ENCODE measurements at places on chromosomes 13 and 19.

- no peak for DNase-seq
- no peaks in the 10 kb centered on the region for H3K27me3 ChIP-seq
- no peak overlapping the region for H3K4me3 ChIP-seq
- H3K36me3 ChIP-seq: no peaks in the 10 kb centered on the region
- peaks cover 9% of the 10 kb centered on the region for H3K4me1 ChIP-seq
These were observed 100.7 kb downstream of the SERP2 start for GRCh38 chr13:44474122-44474910.

GRCh38 chr13:43805071-43805468 lies 18.3 kb upstream of the ENOX1 start:
- no peak for DNase-seq
- no peaks in the 10 kb centered on the region for H3K4me1 ChIP-seq
- H3K27ac ChIP-seq: no peak overlapping the region
- no peak overlapping the region for H3K4me3 ChIP-seq
- no peaks in the 10 kb centered on the region for H3K36me3 ChIP-seq

DNA sequence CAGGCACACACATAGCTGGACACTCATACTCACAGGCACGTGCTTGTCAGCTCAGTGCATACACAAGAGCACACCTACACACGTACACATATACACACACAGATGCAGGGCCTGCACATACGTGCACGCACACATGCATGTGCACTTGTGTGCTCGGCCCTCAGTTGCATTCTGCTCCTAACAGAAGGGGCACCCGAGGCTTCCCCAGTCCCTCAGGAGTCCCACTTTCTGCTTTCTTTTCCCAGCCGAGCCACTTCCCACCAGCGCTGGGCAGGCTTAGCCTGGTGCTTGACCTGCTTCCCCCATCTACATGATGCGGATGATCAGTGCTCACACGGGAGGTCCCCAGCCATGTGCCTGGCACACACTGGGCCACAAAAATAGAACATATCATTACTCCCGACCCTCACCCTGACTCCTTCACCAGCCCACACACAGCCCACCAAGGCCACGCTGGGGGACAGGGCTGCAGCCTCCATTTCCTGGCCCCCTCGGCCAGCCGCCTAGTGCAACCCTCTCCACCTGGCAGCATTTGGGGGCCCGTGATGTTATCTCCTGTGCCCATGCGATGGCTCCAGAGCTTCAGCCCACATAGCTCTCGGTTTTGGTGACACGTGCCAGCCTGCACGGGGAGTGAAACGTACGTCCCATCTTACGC lies 125.2 kb upstream of the SPACA7 start:
- no peaks in the 10 kb centered on the region for H3K27me3 ChIP-seq
- H3K27ac ChIP-seq: no peak overlapping the region
- peak; percentile 34 for DNase-seq
- H3K4me3 ChIP-seq: no peak overlapping the region
- H3K36me3 ChIP-seq: no peaks in the 10 kb centered on the region

DNA sequence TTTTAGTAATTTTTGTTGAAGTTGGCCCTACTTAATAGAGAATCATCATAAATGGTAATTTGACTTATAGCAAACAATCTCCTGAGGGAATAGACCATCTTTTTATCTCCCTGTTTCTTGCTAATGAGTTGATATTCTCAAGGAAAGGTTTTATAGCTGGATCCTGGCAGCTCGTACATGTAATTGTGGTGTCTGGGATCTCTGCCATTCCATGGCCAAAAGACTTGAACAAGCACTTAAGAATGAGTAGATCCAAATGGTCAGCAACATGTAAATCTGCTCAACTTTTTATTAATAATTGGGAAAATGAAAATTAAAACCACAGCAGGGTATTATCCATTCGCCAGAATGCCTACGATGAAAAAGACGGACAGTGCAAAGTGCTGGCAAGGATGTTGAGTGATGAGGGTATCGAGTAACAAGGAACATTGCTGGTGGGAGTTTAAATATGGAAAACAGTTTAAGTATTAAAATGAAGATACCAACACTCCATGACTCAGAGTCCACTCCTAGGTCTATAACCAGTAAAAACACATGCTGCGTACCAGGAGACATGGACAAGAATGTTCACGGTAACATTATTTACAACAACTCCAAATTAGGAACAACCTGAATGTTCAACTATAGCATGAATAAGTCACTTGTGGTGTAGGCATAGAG lies 5.1 kb upstream of the GPR18 start:
- DNase-seq: no peak
- no peaks in the 10 kb centered on the region for H3K36me3 ChIP-seq
- H3K27me3 ChIP-seq: no peaks in the 10 kb centered on the region
- no peaks in the 10 kb centered on the region for H3K4me1 ChIP-seq

DNA sequence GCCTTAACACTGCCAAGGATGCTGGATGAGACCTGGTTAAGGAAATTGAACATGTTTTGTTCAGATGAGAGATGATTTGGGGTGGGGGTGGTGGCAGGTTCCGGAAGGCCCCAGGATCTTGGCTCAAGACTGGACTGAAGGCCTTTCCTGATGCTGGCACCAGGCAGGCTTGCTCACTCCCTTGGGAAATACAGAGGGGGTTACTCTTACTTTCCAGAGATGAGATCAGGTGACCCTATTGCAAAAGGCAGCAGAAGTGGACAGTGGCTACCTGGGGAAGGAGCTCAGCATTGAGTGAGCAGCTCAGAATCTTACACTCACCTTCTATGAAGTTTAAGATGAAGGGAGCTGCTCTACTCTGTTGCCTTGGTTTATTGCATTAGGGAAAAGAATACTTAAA lies 10.8 kb downstream of the GATAD2A start:
- no peak overlapping the region for H3K4me3 ChIP-seq
- no peaks in the 10 kb centered on the region for H3K36me3 ChIP-seq
- H3K27me3 ChIP-seq: no peaks in the 10 kb centered on the region
- H3K4me1 ChIP-seq: peaks cover 66% of the 10 kb centered on the region

DNA sequence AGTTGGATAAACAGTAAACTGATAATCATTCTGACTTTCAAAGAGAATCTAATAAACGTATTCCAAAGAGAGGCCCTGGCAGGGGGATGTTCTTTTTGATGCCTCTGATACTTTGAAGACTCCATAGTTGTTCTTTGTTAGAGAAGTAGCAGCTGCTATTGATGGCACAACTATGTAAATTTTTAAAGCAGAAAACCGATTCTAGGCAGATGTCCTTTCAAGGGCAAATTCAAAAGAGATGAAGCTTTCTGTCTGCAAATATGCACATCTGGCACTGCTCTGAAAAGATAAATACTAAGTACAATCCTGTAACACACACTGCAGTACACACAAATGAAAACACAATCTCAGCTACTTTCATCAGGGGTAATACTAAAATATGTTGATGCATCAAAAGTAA lies 250.1 kb downstream of the VWA8 start:
- no peaks in the 10 kb centered on the region for H3K27me3 ChIP-seq
- no peak overlapping the region for H3K4me3 ChIP-seq
- no peak for DNase-seq
- no peak overlapping the region for H3K27ac ChIP-seq
- peaks cover 33% of the 10 kb centered on the region for H3K4me1 ChIP-seq

Data from vagina (tissue), 2 donors.